ENCODE measurements at places on chromosomes 6 and 20. TPM values are rescaled to one million over a fixed set of nuclear protein-coding genes. Genes with fewer than 3 reads are reported as not detected.

Gene NKX2-2
- polyA plus RNA-seq = not detected

Gene RAB44
- polyA plus RNA-seq = 0.37 TPM

Gene LTA
- 0.14 TPM for polyA plus RNA-seq

Gene C20orf204
- polyA plus RNA-seq = 0.38 TPM

Gene LCA5
- 0.73 TPM for polyA plus RNA-seq

Data from esophagus (tissue), 2 donors.